ENCODE measurements at places on chromosomes 11 and 22.

GRCh38 chr11:44852159-44852747 is 98.4 kb downstream of the TP53I11 start:
- DNase-seq = no peak

- DNase-seq = no peak
Observed at GRCh38 chr11:91100427-91100826, 877.6 kb upstream of the CHORDC1 start.

DNA sequence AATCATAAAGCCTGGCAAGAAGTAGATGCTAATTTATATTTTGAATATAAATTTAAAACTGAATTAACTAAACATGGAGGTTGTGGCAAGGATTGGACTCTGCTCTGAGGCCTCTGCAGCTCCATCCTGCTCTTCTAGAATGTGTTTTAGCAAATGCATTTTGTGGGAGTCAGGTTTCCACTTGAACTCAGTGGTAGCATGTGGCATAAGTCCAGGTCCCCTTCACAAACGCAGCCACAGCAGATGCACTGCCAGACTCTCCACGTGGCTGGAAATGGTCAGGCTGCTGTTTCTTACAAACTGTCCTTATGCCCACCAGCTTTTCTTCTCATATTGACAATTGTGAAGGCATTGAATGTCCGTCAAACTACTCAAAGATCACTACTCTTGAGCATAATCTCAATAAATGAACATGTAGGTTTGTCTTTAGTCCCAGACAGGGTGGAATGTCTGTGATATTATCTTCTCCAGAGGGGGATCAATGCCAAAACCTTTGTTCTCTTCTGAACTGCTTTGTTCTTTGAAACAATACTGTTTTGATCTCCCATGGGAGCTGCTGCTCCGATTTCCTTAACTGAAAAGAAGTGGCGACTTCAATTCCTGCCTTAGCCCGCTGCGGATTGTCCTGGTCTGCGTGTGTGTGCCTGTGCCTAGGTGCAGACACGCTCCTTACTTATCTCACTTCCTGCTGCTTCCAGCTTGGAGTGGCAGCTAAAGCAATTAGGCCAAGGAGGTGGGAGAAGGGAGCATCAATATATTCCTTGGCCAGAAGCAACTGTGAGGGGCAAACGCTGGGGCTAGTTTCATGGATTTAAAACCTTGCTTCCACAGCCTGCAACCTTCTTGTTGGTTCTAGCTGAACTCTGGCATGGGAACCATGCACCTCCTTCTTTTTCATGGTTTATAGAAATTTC is 24.2 kb downstream of the EIF4G2 start:
- no peak for DNase-seq

DNA sequence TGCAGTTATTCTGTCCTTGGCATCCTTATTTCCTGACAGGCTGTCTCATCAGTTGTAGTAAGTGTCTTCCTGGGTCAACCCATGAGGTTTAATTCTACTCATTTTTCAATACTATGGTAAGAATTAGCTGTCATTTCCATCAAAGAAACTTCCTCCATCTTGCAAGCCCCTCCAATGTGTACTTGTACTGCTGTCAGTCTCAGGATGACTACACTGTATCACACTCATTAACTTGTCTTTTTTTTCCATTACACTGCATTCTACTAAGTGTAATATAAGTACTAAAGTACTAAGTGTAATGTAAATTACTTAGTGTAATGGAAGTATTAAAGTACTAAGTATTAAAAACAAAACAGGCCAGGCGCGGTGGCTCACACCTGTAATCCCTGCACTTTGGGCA is 102.8 kb downstream of the CWF19L2 start:
- no peak for DNase-seq

DNA sequence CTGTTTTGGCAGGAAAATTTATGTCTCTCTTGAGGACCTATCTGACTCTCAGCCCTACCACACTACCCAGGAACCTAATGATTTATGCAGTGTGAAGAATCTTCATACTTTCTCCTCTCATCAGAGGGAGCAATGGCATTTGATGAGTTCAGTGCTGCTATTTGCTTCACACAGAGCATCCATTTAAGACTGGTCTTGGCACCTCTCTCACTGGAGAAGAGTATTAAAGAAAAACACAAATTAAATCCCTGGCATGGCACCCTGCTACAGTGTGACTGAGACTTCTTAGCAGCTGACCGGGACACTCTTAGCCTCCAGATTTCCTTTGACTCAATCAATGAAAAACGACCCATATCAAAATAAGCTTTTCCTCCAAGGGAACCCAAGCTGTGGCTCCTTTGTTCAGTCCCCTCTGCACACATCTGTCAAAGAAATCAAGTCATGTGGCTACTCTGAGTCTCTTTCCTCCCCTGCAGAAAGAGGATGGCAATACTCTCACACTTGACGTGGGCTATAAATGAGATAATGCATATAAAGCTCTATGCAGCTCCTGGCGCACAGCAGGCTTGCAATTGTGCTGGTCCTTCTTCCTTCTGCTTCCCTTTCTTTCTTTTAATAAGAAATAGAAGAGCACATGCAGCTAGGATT is 186.1 kb upstream of the E2F8 start:
- no peak for DNase-seq

- no peak for DNase-seq
Observed at GRCh38 chr11:131658952-131659351, 288.5 kb downstream of the NTM start.

- peak; percentile 57 for DNase-seq
Observed at GRCh38 chr22:41526830-41527799, 17.2 kb downstream of the POLR3H start.

DNA sequence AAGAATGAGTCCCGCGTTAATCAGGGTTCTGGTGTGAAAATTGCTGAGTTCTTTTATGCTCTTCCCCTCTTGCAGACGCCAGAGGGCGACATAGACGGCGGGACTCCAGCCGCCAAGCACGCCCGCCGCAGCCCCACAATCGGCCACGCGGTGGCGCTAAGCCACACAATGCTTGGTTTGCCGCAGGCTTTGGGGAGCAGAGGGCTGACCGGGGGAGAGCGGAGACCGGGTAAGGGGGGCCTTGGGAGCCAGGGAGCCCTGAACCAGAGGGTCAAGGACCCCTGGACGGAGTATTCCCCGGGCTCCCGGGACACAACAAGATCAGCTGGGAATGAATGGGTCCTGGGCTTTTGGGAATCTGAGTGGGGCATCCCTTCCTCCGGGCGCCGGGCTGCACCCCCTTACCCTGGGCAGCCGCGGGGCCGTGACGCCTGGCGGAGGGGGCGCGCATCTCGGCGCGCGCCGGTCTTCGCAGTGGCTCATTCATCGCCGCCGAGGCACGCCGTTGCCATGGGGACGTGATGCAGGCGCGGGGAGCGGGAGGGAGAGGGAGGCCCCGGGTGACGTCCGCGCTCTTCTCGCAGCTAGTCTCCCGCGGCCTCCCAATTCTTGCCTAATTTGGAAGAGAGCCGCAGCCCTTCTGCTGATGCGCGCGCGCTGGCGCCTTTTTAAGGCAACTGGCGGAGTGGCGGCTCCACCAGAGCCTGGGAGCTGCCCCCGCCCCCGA is 12.2 kb upstream of the NPAS4 start:
- DNase-seq = peak; percentile 94

DNA sequence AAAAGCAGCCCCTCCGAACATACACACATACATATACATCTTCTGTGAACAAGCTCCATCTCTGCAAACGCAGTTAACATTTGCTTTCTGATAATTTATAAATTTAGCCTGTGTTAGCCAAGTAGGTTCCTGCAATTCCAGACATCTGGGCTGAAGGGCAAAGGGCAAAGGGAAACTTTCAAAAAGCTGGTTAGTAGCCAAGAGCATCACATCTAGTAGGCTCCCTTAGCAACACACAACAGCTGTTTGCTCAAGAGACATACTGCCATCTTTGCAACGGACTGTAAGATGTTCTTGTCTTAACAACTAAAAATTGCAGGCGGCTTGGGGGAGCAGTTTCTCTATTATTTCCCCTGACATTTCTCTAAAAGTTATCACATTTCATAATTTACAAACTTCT is 134.9 kb downstream of the RBFOX2 start:
- peak; percentile 54 for DNase-seq

GRCh38 chr11:82895437-82896091 is 4.7 kb downstream of the PRCP start:
- no peak for DNase-seq

DNA sequence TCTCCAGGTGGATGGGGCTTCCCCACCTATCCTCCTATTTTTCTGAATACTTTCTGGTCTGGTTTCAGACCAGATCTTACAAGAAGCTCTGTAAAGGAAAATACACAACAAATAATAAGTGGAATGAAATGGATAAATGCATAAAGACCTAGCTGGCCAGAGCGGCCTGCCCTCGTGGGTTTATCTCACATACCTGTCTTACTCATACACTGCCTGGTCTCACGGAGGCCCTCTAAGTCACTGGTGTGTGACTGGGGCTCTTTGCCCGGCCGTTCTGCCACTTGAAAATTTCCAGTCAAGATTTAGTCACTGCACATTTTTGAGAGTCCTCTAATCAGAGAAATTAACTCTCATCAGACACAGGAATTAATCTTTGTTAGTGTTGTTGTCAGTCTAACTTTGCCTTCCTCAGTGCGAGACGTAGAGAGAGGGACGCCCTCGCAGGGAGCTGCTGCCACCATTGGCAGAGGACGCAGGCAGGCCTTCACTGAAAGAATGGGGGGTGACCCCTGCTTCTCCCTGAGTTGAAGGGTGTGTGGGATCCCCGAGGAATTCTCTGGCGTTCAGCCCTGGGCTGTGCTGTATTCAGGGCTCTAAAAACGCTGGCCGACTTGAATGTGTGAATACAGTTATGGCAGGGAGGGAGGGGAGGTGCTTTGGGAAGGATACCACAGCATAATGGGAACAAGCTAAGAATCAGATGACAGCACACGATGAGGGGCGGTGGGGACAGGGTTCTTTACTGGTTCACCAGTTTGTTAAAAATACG is 46.3 kb upstream of the CADM1 start:
- no peak for DNase-seq

DNA sequence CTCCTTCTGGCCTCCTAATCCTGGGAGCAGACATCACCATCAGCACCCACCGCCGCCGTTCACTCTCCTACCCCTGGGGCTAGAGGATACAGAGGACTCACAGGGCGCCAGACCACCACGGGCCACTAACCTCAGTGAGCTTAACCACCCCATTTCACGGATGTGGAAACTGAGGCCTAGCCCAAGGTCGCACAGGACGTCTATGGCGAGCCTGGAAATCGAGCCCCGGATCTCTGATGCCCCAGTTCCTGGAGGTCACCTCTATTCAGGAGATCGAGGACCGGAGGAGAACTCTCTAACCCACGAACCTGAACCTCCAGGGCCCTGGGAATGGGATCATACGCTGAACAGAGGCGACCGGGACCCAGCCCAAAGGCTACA is 349 bp downstream of the TIMM10 start:
- no peak for DNase-seq

DNA sequence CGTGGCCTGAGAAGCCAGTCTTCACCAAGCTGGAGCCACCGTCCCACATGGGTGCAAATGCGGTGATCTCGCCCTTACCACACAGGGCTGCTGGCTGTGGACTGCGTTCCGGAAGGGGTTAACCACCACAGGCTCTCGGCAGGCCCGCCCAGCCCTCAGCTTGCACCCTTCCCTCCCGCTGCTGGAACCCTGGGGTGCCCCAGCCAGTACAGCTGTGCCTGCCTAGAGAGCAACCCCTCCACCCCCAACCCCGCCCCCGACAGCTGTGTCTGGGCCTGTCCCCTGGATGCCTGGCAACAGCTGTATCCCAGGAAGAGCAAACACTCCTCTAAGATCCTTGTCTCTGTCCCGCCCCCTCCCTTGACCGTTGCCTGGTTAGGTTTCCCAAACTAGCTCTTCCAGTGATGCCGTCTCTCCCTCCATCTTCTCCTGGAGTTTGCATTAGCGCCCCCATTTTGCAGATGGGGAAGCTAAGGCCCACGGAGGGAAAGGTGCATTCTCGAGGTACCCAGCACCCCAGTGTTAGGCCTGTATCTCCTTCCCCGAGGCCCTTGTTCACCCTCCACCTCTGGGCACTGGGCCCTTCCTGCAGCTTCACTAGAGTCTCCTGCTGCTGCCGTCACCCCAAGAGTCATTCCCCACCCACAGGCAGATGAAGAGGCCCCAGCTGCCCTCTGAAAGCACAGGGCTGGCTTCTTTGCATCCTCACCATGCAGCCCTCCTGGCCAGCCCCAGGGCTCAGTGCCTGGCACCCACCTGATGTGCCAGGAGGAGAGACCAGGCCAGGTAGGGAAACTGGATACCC is 12.6 kb upstream of the COX8A start:
- no peak for DNase-seq

GRCh38 chr11:36270701-36271100 is 18.5 kb downstream of the COMMD9 start:
- DNase-seq = no peak

Measured in uterus (tissue), 4 donors.